ENCODE measurements at places on chromosomes 12 and 14.
A peak's percentile ranks its signal among the peaks of the same experiment; 100 is the strongest.

GRCh38 chr12:132243596-132244310 is 85.6 kb downstream of the GALNT9 start:
- no peak for DNase-seq

DNA sequence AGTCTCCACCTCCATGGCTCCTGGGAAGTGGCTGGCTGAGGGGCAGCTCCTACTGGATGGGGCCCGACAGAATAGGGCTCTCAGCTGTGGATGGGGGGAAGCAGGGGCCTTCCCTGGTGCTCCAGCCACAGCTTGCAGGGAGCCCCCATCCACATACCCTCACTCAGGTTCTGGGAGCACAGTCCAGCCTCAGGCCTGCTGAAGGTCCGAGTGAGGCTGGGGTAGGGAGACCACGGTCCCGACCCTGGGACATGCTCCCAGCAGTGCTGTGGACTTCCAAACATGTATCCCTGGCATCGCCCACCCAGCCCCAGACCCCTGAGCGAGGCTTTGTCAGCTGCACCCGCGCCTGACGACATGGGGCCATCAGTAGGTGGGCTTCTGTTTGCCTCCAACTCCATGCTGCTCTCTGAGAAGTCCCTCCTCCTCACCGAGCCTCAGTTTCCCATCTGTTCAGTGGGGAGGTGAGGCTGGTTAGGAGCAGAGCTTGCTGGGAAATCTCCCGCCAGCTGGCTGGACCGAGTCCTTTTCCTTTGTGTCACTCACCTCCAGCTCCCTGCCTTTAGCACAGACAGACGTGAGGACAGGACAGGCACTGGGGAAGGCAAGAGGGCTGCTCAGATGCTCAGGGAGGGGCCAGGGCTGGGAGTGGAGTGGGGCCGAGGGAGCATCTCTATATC is 9.1 kb upstream of the ATG101 start:
- no peak for DNase-seq

DNA sequence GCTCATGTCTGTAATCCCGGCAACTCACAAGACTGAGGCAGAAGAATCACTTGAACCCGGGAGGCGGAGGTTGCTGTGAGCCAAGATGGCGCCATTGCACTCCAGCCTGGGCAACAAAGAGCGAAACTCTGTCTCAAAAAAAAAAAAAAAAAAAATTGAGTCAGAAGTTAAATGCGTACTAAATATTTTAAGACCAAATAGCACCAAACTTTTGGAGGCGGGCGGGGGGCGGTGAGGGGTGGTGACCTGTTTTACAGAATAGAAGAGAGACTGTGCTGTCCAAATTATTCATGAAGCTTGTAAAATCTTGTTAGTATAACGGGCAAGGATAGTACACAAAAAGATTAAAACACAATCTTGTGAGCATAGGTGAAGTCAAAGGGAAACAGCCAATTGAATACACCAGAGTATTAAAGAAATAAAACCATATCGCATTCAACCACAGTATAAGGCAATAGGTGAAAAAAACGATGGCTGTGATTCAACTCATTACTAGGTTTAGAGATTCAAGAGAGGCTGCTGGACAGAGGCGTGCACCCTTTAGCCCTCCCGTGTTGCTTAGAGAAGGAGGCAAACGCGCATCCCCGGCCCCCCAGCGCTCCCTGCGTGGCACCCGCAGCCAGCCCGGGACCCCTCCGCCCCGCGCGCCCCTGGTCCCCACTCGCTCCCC is 571 bp downstream of the ZNF891 start:
- DNase-seq = peak; percentile 18

DNA sequence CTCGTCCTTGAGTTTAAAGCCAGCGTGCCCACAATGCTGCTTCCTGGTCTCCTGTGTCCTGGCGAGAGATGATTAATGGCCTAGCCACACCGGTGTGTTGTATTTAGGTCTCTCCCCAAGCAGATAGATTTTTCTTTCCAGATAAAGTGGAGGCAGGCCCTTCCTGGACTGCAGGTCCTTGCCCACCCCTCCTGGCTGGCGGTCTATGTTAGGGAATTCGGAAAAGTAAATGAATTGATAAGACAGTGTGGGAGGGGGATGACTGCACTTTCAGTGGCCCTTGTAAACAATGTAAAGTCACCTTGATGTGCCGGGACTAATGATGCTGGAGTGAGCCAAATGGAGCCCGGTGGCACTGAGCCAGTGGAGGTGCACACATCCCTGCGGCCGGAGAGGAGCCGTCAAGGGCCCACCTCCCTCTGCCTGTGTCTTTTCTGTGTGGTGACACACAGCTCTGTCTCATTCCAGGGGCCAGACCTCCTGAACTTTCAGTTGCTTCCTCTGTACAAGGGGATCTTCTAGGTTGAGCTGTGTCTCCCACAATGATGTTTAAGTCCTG is 70.6 kb upstream of the ESRRB start:
- DNase-seq = no peak

GRCh38 chr14:61150851-61151250 is 130.3 kb downstream of the TMEM30B start:
- DNase-seq = no peak

GRCh38 chr12:124289634-124290600 is 5.0 kb upstream of the RFLNA start:
- DNase-seq = no peak

GRCh38 chr12:119942386-119942785 is 46.6 kb upstream of the BICDL1 start:
- DNase-seq = no peak

DNA sequence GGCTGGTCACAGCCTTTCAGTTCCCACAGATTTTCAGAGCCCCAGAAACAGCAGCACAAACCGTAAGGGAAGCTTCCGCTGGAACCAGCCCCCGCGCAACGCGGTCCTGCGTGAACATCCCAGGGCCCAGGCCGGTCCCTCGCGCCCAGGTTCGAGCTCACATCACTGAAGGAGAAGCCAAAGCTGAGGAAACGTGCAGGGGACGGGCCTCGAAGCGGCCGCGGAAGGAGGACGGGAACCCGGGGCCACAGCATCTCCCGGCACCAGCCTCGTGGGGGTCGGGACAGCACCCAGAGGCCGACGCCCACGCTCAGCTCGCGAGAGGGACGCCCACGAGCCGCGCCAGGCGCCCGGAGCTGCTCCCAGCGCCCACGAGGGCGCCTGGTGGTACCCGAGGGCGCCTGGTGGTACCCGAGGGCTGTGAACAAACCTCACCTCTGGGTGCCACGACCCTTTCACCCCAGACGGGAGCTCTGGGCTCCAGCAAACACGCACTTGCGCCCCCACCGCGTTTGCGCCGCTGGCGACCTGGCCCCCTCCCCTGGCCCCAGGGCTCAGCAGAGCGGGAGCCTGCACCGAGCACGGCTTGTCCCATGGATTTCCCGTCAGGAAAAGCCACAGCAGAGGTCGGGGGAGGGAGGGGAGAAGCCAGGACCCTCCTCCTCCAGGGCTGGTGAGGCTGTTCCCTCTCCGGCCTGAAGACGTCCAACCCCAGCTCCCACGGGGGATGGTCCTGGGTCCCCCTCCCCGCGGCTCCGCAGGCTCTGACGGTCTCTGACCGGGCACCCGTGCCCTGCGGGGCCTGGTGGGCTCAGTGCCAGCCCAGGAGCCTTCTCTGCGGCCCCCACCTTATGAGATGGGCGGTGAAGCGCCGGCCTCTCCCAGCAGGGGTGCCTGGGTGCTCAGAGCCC is 6.9 kb downstream of the LRCOL1 start:
- DNase-seq = no peak

- peak; percentile 19 for DNase-seq
Observed at GRCh38 chr12:8081251-8081920, 688 bp upstream of the NECAP1 start.

DNA sequence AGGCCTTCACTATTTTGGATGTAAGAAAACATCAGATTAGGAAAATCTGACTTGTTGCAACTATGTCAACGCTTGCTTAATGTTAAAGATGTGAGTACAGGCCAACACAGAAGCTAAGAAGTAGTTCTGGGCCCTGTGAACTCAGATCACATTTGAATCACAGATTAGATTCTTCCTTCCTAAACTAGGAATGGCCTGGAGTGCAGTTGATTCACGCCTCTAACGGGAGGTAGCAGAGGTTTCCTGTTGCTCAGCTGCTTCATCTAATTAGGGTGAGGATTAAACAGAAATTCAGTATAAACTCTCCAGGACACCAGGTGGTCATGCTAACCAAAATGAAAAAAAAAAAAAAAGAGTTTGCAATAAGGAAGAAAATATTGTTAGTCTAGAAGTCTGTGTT is 314.3 kb downstream of the TRHDE start:
- DNase-seq = no peak

GRCh38 chr14:55303125-55303499 is 31.9 kb downstream of the FBXO34 start:
- no peak for DNase-seq

GRCh38 chr12:3974883-3975282 is 101.7 kb upstream of the PARP11 start:
- DNase-seq = no peak

DNA sequence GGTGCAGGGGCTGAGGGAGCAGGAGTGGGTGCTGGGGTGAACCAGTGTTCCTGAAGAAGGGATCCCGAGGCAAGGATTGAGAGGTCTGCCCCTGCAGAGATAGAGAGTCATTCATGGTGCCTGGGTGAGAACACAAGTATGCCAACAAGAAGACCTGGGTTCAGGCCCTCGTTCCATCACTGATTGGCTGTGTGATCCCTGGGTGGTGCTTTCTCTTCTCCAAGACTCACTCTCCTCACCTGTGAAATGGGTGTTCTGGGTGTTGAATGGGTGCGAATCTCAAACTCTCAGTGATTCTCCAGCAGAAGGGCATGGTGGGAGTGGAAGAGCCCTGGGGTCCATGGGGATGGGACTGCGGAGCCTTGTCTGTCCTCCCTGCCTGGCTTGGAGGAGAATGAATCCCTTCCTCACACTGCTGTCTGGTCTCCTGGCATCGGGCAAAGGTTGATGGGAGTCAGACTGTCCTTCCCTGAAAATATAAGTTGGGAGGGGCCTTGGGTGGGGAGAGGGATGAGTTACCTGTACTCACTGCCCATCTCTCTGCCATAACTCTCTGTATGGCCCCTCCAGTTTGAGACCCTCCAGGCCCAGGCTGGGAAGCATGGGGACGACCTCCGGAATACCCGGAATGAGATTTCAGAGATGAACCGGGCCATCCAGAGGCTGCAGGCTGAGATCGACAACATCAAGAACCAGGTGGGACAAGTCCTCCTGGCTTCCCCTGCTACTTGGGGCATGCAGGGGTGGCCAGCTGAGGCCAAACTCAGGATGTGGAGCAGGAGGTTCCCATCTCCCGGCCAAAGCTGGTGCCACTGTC is 9.6 kb downstream of the KRT7 start:
- no peak for DNase-seq

DNA sequence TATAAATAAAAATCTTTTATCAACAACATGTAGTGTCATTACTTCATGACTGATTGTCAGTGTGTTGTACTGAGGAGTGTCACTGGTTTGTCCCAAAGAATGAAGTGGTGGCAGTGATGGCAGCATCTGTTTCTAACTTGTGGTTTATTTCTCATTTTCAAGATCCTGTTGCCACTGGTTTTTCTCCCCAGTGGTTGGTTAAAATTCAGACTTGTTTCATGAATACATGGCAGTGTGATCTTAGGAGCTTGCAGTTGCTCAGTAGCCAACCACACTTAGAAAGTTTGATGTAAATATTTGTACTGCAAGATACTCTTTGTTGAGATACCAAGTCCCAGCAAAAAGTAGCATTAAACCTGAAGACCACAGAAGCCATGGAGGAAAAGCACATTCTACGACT is 69.8 kb downstream of the PLEKHA5 start:
- no peak for DNase-seq

DNA sequence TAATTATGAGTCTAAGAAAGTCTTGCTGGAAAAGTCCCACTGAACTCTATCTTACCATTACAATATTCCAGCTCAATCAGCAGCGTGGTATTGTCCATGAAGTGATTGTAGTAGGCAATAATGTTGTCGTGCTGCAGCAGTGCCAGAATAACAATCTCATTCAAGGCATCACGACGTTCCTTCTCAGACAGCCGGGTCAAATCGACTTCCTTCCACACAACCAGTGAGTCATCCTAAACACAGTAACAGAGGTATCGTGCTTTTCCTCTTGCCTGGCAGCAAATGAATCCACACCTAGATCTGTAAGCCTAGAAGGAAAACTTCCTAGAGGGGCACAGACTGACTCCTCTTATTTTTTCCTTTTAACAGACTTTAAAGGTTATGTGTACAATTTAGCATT is 2.9 kb downstream of the NEK9 start:
- no peak for DNase-seq

DNA sequence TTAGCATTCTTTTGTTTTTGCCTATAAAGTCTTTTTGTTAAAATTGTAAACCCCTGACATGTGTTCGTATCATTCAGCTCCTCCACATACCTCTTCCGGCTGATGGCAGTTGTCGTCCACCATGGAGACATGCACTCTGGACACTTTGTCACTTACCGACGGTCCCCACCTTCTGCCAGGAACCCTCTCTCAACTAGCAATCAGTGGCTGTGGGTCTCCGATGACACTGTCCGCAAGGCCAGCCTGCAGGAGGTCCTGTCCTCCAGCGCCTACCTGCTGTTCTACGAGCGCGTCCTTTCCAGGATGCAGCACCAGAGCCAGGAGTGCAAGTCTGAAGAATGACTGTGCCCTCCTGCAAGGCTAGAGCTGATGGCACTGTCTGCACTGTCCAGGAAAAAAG is 7.7 kb downstream of the ALKBH2 start:
- DNase-seq = no peak

DNA sequence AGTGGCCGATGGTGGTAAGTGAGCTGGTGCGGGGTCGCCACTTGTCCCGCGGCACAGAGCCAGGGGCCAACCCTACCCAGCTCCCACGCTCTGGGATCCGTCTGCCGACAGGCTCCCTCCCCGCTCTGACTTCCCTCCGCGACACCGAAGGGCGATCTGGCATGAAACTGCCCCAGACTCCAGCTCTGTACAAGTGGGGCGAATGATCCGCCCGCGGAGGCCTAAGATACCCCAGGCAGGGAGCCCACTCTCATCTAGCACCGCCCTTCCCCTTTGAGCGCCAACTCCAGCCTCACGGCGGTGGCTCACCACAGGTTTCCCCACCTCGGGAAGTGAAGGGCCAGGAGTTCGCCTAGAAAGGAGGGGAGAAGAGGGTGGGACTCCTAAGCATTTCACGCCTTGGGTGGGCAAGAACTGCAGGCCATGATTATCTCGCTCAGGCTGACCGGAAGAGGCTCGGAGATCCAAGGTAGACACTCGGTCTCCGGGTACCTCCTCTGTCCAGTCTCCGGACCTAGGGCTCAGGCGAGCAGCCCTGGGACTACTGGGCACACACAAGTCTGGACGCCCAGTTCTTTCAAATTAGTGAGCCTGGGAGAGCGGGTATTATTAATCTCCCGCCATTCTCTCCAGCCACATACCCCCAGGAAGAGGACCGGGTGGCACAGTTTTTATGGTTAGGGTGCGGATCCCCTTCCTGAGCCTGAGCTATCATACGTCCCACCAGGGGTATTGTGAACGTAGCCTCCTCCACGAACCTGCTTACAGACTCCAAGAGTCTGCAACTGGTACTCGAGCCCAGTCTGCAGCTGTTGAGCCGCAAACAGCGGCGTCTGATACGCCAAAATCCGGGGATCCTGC is 849 bp downstream of the WNT1 start:
- DNase-seq = no peak

- DNase-seq = no peak
Observed at GRCh38 chr12:93335603-93336162, 42.0 kb upstream of the NUDT4 start.
